Right lobe of liver (tissue), 6 donors: ENCODE measurements at places on chromosomes 4 and X. TPM values are rescaled to one million over a fixed set of nuclear protein-coding genes. Genes with fewer than 3 reads are reported as not detected.

PAGE4 gene
- not detected for total RNA-seq

DRD5 gene
- total RNA-seq = not detected

CXorf49 gene
- not detected for total RNA-seq

TREX2 gene
- not detected for total RNA-seq

HSFX3 gene
- total RNA-seq = not detected

ART3 gene
- total RNA-seq = not detected

SPACA5 gene
- not detected for total RNA-seq

ARAP2 gene
- 15.4 TPM for total RNA-seq

SOWAHB gene
- total RNA-seq = 15.9 TPM

KLHL5 gene
- total RNA-seq = 25.5 TPM

SUPT20HL2 gene
- total RNA-seq = not detected

HSFX2 gene
- not detected for total RNA-seq

CXCL10 gene
- 5.4 TPM for total RNA-seq

NEK1 gene
- 4.2 TPM for total RNA-seq
